IPS DF 19.7 (cell line): ENCODE measurements at places on chromosomes 3 and 15.
A peak's percentile ranks its signal among the peaks of the same experiment; 100 is the strongest.

DNA sequence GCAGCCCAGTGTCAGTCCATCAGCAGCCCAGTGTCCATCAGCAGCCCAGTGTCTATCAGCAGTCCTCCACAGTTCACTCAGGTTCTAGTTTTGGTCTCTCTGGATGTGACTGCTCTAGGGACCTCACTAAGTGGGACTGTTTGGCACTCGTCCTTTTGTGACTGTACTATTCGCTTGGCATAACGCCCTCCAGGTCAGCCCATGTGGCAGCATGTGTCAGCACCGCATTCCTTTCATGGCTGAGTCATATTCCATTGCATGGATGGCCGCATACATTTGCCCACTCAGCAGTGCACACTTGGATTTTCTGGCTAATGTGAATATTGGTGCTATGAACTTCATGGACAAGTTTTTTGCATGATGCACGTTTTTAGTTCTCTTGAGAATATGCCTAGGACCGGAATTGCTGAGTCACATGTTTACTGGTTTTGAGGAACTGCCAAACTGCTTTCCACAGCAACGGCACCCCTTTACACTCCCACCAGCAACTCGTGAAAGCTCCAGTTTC, 16.4 kb downstream of the CHST13 start:
- DNase-seq, result no peak

DNA sequence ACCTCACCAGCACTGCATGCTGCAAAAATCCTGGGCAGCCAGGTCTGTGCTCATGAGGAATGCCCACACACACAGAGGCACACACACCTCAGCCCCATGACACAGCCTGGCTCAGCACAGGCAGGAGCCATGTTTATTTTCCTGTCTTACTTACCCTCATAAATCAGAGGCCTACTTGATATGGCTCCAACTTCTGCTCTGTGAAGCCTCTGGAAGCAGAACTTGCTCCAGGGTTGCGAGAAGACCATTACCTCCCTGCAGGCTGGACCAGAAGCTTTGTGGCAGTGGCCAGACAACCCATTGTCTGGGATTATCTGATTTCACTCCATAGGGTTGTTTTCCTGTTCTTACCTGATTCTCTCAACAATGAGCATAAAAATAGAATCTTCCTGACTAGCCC, 43.8 kb upstream of the CMTM8 start:
- no peak for DNase-seq

DNA sequence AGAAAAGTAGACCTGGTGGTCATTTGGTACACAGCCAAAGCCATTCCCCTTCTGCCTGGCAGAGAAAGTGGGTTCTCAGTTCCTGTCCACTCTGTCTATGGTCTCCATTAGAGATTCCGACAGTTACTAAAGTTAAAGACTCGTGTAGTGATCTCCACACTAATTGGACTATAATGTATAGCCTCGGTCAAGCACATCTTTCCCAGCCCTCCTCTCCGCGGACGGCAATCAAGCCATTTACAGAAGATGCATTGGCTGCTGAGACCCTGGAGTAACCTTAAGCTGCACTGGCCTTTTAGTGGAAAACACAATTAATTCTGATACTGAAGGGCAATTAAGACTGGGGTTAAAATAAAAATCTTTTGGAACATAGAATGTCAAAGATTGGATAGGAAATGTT, 865.3 kb downstream of the MCTP2 start:
- no peak for DNase-seq

- DNase-seq, result no peak
These were observed 28.2 kb downstream of the GJD2 start for GRCh38 chr15:34726406-34727100.

DNA sequence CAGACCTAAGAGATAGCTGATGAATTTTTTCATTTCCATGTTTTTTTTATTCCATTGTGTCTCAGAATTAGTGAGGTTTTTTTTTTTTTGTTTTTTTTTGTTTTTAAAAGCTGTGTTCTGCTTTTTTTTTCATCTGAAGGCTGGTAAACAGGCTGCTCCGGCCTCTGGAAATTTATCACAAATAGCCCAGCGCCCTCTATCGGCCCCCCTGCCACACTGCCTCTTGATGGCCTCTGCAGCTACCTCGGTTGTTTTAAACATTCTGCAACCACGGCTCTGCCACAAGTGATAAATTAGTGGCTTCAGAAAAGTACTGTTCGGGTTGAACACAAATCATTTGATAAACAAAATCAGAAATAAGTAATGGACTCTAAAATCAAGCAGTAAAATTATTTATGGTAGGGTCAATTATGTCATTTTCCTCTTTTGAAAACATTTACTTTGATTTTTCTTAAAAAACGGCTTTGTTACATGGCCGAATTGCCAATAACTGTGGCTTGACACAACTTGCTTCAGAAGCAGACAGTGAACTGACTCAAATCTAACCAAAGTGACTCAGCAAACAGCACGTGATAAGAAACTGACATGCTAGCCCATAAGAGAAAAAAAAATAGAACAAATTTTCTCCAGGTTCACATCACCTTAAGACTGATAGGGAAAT, 87.8 kb downstream of the RSL24D1 start:
- DNase-seq, result peak; percentile 9

GRCh38 chr15:42736178-42736792, 643 bp downstream of the CDAN1 start:
- no peak for DNase-seq

DNA sequence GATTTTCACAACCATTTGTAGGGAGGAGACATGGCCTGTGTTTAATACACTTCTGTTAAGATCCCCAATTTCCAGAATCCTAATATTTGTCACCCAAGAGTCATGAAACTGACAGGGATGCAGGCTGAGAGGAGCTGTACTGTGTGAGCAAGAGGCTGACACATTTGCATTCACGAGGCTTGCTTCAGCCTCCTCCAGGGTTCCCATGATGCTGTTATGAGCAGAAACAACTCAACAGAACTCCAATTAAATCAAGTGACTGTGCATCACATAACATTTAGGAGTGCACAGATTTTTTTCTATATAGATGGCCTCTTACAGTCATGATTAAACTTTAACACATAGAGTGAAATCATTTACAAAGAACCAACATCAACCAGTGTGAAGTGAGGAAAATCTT, 292.3 kb upstream of the STT3B start:
- DNase-seq, result no peak

GRCh38 chr3:146838221-146838620, 233.1 kb upstream of the PLSCR5 start:
- DNase-seq, result no peak

- DNase-seq, result no peak
These were observed 90.1 kb upstream of the CADPS start for GRCh38 chr3:62965311-62965710.

DNA sequence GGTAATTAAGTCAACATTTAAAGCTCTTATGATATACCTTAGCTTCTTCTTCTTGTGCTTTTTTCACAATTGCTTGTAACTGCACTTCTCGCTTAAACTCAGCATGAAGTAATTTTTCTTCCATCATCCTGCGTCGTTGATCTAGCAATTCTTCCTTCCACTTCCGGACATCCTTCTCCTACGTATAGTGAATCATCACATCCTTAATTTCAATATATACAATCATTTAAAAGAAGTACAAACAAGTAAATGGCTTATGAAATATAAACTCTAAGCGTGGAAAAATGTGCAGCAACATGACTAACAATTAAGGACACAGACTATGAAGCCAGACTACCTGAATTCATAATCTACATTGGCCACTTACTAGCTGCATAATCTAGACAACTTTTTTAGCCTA, 151.4 kb downstream of the SCAPER start:
- DNase-seq, result no peak

DNA sequence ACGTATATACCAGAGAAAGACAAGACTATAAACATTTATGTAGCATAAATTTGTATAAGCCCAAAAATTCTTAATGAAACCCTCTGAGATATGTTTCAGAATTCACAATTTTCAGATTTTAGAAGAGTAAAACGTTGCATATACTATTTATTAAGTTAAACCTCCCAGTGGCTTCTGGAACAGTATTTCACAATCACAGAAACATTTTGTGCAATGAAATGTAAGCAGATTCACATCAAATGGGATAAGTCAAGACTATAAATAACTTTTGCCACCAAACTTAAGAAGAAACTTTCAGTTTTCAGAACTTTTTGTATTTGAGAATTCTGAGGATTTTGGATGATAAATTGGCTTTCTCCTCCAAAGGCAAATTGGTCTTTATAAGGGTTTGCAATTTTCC, 9.2 kb downstream of the SLTM start:
- DNase-seq, result no peak

DNA sequence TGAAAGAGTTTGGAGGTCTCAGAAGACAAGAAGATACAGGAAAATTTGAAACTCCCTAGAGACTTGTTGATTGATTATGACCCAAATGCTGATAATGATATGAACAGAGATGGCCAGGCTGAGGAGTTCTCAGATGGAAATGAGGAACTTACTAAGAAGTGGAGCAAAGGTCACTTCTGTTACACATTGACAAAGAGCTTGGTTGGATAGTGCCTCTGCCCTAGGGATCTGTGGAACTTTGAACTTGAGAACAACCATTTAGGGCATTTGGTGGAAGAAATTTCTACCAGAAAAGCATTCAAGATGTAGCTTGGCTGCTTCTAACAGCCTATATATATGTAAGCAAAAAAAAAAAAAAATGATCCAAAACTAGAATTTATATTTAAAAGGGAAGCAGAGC, 48.9 kb upstream of the NAALADL2 start:
- DNase-seq, result no peak

DNA sequence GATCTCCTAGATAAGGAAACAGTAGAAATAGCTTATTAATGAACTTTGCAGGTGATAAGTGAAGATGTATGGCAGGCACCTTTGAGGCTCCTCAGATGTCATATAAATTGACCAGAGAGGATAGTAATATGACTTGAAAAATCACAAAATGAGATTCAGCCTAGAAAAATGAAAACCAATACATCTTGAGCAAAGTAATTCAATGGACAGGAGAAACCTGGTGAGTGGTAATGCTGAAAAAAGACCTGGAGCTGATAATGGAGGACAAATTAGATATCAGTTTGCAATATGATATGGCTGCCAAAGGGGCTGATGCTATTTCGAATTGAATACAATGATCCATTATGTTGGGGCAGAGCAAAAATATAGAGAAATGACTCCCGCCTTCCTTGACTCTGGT, 103.9 kb downstream of the LSAMP start:
- DNase-seq, result no peak

- no peak for DNase-seq
These were observed 545.3 kb downstream of the GBE1 start for GRCh38 chr3:81216192-81216591.

DNA sequence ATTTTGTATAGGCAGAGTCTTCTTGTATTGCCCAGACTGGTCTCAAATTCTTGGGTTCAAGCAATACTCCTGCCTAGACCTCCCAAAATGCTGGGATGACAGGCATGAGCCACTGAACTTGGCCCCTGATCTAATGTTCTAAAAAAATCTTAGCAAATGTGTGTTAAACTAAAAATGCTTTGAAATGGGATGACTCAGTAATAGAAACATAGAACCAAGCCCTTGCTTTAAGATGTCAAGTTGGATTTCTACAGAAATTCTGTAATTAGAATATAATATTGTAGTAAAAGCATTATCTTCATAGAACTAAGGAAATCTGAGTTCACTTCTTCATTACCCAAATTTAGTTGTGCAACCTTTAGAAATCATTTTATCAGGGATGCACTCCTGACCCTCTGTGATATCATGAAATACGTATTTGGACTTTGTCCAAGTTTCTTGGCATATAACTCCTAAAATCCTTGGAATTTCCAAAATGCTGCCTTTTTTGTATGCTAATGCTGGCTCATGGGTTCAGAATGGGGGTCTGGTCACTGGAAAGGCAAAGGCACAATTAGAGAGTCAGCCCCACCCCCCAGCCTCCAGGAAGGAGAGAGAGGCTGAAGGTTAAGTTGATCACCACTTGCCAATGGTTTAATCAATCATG, 217.3 kb downstream of the TP63 start:
- DNase-seq, result no peak

- no peak for DNase-seq
These were observed 43.3 kb downstream of the GABRB3 start for GRCh38 chr15:26729581-26729980.

DNA sequence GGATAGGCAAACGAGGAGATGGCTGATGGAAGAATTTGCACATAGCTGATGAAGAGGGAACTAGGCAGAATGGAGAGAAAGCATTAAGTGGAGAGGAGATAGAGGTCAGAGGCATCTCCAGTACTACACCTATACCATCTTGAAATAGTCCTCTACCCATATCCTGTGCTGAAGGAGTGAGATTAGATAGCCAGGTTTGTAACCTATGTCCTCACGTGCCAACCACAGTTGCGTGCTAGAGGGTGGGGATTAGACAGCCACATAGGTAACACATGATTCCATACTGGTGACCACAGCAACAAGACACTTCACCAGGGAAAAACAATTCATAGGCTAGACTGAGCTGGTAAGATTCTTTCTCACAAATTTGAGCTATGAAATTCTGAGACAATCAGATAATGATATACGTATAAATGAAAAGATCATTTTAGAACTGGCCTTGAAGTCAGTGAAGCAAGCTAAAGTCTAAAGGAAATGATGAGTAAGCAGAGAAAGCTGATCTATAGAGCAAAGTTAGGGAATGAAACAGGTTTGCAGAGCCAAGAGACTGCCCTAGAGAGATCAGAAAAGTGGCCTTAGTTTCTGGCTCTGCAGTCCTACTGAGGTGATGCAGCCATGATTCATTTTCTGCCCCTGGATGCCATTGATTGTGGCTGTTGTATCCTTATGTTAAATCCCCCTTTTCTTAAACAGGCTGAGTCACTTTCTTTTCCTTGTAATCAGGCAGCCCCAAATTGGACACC, 17.7 kb downstream of the MYNN start:
- DNase-seq, result no peak

DNA sequence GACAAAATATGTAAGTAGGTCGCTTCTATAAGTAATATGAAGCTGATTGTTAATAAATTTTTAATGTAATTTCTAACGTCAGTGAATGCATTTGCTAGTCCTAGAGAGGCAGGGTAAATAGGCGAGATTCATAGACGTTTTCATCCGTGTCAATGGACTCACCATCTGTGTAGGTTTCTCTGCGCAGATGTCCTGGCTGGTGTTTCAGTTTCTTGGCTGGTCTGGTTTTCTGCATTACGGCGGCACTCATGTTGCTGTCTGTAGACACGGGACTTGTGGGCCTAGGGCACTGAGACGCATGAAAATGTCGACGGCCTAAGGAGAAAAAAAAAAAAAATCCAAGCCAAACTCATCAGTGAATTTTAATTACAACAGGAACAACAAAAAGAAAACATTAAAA, 1153.3 kb downstream of the ROBO1 start:
- no peak for DNase-seq

DNA sequence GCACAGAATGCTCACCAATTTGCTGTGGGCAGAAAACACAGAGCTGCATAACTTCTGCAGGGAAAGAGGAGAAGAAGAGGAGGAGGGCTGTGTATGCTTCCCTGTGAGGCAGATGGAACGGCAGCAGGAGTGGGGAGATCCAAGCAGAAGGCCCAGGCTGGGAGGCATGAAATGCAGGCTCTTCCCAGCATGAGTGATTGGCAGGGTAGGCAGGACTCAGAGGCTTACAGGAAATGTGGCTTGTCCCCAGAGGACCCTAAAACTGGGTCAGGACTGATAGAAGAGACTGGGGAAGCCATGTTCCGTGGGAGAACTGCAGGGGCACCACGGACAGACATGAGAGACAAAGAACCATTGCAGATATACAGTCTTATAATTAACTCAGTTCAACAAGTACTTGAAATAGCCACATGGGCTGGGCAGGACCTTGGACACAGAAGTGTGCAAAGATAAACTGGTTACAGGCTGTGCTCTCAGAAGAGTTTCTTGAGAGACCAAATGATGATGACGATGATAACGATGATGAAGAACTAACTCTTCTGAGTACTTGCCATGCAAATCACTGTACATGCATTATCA, 286.9 kb downstream of the EPHB1 start:
- DNase-seq, result no peak
